Thymus (tissue), 14 donors: ENCODE measurements at places on chromosomes 1 and 21.

GRCh38 chr1:105310063-105310462 lies 1560.4 kb downstream of the AMY1C start:
- no peak for DNase-seq

GRCh38 chr1:107549152-107549810 lies 408.4 kb downstream of the NTNG1 start:
- DNase-seq, result no peak

DNA sequence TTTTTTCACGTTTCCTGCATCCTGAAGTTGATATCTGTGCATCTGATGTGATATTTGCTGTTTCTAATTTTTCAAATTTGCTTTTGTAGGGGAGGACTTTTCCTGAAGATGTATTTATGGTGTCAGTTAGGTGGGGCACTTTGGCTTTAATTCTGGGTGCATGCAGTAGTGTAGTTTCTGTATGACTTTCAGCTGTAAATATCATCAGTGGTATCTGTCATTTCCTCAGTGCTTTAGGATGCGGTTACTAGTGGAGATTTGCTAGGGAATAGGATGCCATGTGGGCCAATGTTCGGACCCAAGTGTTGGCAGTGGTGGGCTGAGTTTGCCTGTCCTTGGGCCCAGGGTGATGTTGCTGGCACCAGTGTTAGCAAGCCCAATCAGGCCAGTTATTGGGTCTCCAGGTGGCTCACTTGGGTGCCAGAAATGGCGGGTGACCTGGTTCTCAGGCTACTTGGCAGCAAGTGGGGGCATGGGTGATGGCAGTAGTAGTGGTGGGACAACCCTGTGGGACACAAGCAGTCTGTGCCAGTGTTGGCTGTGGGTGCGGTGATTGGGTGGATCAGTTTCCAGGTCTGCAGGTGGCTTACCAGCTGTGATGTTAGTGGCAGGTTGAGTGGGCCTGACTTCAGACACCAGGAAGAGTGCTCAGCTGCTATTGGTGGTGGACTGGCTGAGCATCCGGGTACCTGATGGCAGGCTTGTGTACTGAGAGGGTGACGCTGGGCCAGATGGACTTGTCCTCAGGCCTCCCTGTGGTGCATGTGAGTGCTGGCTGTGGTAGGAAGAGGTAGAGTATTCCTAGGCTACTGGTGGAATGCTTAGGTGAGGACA lies 24.4 kb downstream of the CD55 start:
- no peak for DNase-seq

GRCh38 chr1:184860985-184861754 lies 106.5 kb upstream of the EDEM3 start:
- DNase-seq, result no peak

GRCh38 chr1:155882235-155882634 lies 22.9 kb downstream of the SYT11 start:
- DNase-seq, result no peak

- no peak for DNase-seq
These were observed 10.0 kb downstream of the YBEY start for GRCh38 chr21:46295996-46296752.

DNA sequence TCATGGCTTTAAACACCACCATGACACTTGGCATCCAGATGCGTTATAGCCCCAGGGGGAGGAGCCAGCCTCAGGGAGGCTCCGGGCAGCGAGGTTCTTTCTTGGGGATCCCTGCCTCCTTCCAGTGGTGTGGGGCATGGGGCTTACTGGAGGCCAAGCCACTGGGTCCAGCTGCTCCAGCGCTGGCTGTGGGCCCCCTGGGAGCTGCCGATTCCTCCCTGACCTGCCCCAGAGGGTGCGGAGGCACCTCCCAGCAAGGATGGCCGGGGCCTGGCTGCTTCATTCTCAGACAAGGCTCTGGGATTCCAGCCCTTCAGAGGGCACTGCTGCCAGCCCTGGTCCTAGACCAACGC lies 159.3 kb downstream of the PEX14 start:
- DNase-seq, result no peak

DNA sequence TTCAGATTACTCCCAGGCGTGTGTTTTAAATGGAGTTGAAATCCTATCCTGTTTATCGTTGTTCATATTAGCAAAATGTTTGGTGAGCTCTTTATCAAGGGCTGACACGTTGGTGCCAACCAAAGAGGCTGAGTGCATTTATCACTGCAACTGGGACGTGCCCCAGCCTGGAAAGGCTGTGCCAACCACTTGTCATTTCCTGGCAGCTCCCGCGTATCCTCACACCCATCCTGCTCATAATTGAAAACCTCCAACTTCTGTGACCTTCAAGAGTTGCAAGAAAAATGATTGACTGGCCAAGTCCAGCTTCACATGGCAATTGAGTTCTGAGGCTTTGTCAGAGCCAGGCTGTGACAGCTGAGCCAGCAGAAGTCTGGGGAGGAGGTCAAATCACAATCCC lies 43.7 kb upstream of the KCNA3 start:
- no peak for DNase-seq

- DNase-seq, result no peak
These were observed 677.8 kb downstream of the USP25 start for GRCh38 chr21:16407403-16408240.

DNA sequence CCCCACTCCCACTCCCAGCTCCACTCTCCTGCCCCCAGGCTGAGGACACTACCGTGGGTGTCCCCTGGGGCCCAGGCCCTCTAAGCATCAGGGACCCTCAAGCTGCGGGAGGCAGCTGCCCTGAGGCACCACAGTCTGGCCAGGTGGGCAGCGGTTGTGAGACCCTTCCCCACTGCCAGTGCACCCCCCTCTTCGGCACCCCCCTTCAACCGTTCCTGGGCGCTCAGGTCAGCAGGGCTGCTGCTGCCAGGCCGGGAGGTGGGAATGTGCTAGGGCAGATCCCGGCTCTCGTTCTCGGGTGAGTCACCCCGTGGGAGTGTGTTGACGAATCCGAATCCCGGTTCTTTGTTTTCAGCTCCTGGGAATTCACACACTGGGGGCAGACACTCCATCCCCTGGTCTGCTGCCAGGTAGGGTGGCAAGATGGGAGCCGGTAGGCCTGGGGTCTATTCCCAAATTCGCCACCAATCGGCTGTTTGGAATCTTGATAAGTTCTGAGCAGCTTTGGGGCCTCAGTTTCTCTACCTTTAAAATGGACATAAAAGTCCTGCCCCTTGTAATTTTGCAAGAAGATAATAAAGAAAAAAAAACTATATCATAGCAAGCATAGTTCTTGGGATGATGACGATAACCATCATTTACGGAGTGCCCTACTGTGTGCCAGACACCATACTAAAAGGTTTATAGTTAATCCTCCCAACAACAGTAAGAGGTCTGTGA lies 28.5 kb upstream of the CASZ1 start:
- no peak for DNase-seq

GRCh38 chr1:219666242-219666641 lies 53.3 kb upstream of the ZC3H11B start:
- no peak for DNase-seq

DNA sequence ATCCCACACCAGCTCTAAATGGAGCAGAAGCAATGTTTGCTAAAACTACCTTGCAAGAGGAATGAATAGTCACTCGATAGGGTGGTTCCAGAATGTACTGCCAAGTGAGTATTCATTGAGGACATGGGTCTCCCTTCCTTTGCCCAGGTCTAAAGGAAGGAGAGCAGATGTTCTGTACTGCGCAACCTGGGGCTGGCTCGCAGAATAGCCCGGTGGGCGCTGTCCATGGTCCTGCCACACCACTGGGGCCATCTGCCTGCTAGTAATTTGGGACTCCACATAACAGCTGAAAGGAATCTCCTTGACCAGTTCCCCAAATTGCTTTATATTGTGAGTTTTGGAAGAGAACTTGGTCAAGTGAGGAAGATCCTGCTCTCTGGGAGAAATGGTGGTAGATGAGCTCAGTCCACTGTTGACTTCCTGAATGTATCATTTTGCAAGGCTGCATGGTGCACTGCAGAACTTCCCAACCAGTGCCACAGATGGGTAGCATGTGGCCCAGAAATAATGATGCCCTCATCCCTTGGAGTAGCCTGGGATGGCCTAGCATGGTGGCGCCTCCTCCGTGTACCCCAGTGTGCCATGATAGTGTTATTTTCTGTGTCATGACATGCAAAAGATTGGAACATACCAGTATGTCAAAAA lies 5.7 kb downstream of the SLC6A17 start:
- DNase-seq, result peak; percentile 16

GRCh38 chr1:119622311-119623192 lies 25.5 kb downstream of the ZNF697 start:
- no peak for DNase-seq

DNA sequence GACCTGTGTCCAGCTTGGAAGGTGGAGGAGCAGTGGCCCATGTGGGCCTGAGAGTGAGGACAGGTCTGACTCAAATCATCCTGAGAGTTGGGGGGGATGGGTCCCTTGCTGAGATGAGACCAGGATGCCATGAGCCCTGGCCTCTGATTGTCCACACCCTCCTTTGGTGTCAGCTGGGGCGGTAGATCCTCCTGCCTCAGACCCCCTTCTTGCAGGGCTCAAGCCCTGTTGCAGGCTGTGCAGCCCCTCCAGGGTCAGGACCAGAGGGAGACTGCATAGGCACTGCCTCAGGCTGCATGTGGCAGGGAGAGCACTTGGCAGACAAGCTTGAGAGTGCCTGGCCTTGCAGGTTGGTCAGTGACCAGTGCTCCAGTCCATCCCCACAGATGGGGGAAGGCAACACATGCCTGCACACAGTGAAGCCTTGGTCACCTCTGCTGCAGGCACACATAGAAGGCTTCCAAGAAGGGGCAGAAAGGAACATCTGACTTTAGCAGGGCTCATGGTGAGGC lies 82.2 kb upstream of the ACTRT2 start:
- no peak for DNase-seq

DNA sequence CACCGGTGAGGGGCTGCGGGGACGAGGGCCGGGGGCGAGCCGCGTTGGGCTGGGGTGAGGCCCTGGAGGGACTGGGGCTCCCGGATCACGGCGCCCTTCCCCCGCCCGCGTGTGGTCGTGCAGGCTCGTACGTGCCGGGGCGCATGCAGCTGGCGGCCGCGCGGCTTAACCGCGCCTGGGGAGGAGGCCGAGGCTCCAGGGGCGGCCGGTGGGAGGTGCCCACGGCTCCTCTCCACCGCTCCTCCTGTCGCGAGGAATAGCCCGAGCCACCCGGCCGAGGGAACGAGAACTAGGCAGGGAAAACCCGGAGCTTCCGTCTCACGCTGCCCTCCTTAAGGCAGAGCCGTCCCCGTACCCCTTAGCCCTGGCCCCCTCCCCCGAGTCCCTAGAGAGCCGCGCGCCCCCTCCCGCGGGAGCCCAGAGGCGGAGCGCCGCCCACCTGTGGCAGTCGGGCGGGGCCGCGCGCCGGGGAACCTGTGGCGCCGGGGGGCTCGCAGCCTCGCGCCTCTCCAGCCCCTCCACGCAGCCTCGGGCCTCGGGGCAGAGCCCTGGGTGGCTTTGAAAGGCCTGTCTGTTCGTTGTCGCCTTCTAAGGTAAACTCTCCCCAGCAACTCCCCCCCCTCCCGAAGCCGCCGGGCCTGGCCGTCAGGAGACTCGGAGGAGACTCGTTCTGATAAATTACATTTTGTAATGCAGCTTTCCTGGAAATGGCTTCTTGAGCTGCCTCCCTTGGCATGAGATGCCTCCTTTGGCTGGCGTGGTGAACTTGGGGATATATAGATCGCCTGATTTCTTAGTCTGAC lies 746 bp downstream of the AK4 start:
- DNase-seq, result no peak

DNA sequence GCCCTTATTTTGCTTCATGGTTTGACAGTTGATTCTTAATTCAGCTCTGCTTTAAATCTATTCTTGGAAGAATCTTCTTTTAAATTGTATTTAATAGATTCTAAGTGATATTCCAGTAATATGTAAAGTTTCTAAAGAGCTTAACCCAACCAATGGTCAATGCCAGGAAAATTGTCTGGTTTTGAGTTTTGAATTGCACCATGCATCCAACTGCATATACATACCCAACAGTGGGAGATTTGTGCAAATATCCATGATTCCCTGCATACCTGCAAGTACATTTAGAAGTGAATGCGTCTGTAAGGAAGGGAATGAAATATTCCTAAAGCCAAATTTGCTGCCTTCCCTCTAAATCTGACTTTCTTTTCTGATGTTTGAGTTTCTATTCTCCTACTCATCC lies 35.8 kb upstream of the C1orf105 start:
- DNase-seq, result no peak

GRCh38 chr21:14096172-14096571 lies 114.6 kb downstream of the LIPI start:
- no peak for DNase-seq

DNA sequence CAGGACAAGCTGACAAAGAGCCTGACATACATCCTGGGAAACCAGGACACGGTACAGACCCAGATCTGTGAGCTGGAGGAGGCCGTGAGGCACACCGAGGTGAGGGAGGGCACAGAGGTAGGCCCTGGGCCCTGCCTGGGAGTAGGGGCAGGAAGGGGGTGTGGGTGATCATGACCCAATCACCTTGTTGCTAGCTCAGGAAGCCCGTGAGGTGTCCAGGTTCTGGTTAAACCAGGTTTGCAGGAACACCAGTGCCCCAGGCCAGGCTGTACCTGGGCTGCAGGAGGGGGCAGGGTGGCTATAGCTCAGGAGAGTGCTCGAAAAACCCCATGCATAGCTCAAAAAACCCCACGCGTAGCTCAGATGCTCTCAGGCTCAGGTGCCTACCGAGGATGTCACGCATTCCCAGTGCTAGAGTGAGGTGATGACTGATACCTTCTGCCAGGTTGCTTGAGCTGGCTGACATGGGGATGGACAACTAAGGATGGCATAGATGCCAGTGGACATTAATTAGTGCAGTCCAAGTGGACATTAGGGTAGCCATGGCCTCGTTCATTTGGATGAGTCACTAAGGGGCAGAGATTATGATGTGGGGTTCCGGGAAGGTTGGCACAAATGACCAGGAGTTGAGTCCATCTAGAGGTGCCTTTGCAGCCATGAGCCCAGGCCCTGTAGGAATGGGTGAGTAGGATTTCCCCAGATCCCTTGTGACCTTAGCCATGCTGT lies 3.7 kb downstream of the TRIM46 start:
- no peak for DNase-seq

- no peak for DNase-seq
These were observed 15.4 kb downstream of the AMPD2 start for GRCh38 chr1:109634771-109635750.

DNA sequence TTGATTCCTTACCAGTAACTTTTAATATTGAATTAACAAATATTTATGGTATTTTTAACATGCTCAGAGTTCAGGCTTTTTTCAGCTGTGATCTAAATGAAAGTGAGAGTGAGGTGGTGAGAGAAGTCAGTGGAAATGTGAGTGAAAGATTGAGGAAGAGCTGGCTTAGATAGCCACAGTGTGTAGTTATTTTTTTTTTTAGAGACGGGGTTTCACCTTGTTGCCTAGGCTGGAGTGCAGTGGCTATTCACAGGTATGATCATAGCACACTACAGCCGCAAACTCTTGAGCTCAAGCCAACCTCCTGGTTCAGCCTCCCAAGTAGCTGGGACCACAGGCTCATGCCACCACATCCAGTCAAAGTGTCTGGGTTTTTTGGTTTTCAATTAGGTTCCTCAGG lies 10.9 kb downstream of the RNF11 start:
- no peak for DNase-seq

GRCh38 chr1:158203693-158204457 lies 23.2 kb downstream of the CD1D start:
- DNase-seq, result peak; percentile 89
